ENCODE measurements at places on chromosomes 11 and 22. TPM values are rescaled to one million over a fixed set of nuclear protein-coding genes. Genes with fewer than 3 reads are reported as not detected.

SCN4B gene
- total RNA-seq = 0.14 TPM

GRAMD1B gene
- total RNA-seq = 0.71 TPM

MYOD1 gene
- total RNA-seq = not detected

VSTM5 gene
- total RNA-seq = 0.18 TPM

KCNJ1 gene
- not detected for total RNA-seq

NUP160 gene
- total RNA-seq = 22.2 TPM

CHEK2 gene
- 21.7 TPM for total RNA-seq

All from smooth muscle cell of bladder (primary cell).